ENCODE measurements at places on chromosomes 12 and 14.

- DNase-seq, result no peak
Observed at GRCh38 chr12:87820524-87821202, 208.5 kb downstream of the C12orf50 start.

- no peak for DNase-seq
Observed at GRCh38 chr12:119440803-119441360, 106.4 kb downstream of the CCDC60 start.

GRCh38 chr12:52261208-52261484, 13.3 kb upstream of the KRT86 start:
- no peak for DNase-seq

DNA sequence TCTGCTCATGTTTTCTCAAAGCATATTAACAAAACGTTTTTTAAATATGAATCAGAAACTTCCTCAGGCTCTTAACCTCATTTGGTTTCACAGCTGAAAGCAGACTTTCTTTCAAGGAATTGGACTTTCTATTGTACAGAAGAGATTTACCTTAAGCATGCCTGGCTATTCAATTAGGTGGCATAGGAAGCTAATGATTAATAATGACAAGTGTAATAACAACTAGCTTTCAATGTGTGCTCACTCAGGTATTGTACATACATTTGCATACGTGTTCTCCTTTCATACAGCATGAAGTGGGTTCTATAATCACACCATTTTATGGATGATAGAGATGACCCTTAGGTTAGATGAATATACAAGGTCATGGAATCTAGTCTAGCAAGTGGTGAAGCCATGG, 115.7 kb downstream of the ANO6 start:
- DNase-seq, result no peak

DNA sequence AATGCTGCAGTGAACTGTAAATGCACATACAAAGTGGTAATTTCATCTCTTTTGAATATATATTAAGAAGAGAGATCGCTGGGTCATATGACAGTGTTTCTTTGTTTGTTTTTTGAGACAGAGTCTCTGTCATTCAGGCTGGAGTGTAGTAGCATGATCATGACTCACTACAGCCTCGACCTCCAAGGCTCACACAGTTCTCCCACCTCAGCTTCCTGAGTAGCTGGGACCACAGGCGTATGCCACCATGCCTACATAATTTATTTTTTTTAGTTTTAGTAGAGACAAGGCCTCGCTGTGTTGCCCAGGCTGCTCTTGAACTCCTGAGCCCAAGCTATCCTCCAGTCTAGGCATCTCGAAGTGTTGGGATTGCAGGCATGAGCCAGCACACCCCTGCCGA, 62.4 kb upstream of the ACSS3 start:
- DNase-seq, result no peak

- DNase-seq, result no peak
Observed at GRCh38 chr12:120239776-120240494, 25.6 kb downstream of the PXN start.

GRCh38 chr12:102543494-102544485, 63.4 kb upstream of the IGF1 start:
- no peak for DNase-seq

GRCh38 chr14:68363466-68363842, 429.4 kb downstream of the ZFP36L1 start:
- DNase-seq, result no peak

DNA sequence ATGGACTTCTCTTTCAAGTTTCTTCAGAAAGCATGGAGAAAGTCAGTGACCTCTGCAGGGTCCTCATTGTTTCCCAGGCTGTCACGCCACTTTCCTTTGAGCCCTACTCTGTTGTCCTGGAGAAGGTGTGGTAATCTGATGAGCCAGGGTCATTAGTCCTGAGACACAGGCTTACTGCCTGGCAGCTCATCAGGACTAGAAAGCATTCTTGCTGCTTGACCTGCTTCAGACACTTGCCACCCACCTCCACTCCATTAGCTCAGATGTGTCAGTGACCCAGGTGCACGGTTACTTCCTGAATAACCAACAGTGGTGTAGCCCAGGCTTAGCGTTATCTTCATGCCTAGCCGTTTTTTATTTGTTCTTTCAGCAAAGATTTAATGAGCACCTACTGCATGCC, 93.9 kb downstream of the FGD4 start:
- DNase-seq, result no peak

GRCh38 chr12:90166671-90167070, 458.0 kb upstream of the ATP2B1 start:
- no peak for DNase-seq

DNA sequence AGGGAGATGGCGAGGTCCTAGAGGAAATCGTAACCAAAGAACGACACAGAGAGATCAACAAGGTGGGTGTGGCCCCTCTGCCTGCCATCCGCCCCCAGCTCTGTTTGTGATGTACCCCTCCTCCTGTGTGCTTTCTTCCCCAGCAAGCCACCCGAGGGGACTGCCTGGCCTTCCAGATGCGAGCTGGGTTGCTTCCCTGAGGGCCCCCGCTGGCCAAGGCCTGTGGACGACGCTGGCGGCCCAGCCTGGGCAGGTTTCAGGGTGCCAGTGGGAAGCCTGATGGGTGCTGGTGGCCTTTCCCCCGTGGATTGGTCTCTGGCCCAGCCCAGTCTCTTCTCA, 2.0 kb downstream of the ARL6IP4 start:
- no peak for DNase-seq

- no peak for DNase-seq
Observed at GRCh38 chr12:85157035-85157603, 121.0 kb downstream of the LRRIQ1 start.

GRCh38 chr14:40413136-40413535, 980.9 kb upstream of the FBXO33 start:
- DNase-seq, result no peak

DNA sequence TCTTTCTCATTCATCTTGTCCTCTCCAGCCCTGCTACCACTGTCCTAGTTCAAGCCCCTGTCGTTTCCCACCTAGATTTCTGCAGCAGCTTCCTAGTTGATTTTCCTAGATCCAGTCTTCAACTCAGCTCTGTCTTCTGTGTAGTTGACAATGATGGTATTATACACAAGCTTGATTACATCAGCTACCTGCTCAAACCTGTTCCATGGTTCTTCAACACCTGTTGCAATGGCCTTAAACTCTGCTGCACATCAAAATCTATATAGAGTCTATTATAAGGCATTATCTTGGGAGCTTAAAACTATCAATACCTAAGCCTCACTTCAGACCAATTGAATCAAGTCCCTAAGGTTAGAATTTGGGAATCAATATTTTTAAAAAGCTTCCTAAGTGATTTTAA, 71.7 kb upstream of the PELI2 start:
- no peak for DNase-seq

DNA sequence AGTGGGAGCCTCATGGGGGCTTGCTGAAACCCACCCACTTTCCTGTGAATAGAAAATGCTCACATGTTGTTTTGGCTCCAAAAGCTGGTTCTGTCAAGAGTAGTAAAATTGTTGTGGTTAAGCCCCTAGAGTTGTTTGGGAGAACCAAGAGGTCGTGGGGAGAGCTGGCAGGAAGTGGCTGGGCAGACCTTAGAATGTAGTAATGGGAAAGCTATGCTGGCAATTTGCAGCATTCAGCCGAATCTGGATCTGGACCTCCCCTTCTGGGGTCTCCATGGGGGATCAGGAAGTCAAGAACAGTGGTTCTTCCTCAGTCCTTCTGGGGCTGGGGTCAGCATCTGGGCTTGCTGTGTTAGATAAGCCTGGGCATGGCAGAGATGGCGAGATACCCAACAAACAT, 150.6 kb upstream of the TBX3 start:
- no peak for DNase-seq

GRCh38 chr14:58797010-58797429, 159.3 kb downstream of the DACT1 start:
- no peak for DNase-seq

DNA sequence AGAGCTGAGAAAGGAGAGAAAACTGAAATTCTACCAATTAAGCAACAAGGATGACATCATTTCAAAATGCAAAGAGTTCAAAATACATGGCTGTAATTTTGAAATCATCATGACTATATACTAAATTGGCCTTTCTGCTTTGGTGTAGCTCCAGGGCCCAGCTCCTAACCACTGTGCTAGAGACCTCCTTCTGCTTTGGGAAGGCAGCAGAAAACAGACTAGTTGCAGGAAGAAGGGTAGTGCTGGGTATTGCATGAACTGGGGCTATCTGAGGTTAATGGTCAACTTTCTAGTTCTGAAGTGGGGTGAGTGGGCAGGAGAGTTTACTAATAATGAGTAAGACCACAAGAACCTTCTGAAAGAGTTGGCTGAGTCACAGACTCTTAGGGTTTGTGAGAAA, 66.2 kb downstream of the PTGER2 start:
- no peak for DNase-seq

GRCh38 chr12:7114851-7115250, 5.8 kb upstream of the C1RL start:
- DNase-seq, result no peak

- DNase-seq, result no peak
Observed at GRCh38 chr14:33363682-33364081, 425.0 kb downstream of the NPAS3 start.

GRCh38 chr12:21751517-21751916, 23.0 kb downstream of the KCNJ8 start:
- no peak for DNase-seq

- no peak for DNase-seq
Observed at GRCh38 chr12:69987579-69988091, 162.6 kb downstream of the MYRFL start.

DNA sequence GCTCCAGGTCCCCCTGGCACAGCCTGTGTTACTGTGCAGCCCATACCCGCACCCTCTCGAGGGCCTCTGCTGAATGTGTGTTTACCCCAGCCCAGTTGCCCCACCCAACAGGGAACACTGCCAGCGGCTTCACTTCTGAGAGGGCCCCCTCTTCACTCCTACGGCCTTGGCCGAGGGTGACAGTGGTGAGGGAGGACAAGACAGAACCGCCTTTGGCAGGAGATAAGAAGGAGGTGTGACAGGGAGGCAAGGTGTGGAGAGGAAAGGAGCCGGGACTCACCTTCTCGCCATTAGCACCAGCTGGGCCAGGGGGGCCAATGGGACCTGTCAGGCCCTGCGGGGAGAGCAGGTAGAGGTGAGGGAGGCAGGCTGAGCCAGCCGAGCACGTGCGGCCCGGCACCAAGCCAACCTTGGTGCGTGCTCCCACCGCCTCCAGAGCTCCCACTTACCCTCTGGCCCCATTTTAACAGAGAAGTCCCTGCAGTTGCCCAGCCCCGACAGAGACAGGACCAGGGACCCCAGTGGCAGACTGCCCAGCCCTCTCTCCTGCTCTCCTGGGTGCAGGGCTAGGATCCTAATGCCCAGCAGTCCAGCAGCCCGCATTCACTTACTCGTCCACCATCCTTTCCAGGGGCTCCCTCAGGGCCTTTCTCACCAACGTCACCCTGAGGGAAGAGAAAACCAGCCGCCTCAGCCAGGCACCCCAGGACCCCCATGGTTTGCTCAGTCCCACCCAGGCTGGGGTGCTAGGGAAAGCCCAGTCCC, 18.3 kb downstream of the TMEM106C start:
- no peak for DNase-seq

DNA sequence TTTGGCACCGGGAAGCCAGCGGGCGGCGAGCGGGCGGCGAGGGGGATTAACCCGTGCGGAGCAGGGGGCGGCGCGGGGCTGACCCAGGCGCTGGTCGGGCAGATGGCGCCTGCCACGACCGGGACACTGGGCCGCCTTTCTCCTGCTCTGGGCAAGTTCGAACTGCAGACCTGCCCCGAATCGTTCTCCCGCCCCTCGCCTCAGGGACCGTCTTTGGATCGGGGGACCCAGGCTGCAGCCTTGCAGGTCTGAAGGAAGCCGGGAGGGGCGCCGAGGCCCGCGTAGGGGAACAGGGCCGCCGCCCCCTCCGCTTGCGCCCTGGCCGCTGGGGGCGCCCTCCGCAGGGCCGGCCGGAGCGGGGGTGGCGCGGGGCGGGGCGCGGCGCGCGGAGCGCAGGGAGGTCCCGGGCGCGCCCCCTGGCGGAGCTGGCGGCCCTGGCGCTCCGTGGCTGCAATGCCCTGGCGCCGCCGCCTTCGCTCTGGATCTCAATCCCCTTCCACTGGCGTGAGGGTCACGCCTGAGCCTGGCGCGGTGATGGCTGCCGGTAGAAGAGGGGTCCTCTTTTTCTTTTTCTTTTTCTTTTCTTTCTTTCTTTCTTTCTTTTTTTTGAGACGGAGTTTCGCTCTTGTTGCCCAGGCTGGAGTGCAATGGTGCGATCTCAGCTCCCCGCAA, 449 bp upstream of the LTBP2 start:
- DNase-seq, result no peak

DNA sequence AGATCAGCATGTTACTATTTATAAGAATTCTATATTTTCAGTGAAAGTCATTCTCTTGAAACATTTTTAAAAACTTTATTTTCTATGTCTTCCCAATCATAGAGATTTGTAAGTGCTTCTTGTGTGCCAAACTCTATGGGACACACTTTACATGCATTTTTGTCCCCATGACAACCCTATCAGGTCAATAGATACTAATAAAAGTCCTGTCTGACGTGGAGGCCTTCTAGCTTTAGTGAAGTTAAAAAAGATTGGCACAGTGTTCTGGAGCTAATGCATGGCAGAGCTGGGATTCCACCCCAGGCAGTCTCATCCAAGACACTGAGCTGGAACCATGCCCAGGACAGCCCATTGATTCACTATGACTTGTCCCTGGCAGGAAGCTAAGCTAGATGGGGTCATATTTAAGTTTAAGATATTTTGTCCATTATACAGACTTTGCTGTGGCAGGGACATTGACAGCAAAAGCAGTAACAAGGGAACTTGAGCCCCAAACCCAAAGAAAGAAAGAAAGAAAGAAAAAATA, 28.1 kb downstream of the TTC6 start:
- DNase-seq, result no peak

DNA sequence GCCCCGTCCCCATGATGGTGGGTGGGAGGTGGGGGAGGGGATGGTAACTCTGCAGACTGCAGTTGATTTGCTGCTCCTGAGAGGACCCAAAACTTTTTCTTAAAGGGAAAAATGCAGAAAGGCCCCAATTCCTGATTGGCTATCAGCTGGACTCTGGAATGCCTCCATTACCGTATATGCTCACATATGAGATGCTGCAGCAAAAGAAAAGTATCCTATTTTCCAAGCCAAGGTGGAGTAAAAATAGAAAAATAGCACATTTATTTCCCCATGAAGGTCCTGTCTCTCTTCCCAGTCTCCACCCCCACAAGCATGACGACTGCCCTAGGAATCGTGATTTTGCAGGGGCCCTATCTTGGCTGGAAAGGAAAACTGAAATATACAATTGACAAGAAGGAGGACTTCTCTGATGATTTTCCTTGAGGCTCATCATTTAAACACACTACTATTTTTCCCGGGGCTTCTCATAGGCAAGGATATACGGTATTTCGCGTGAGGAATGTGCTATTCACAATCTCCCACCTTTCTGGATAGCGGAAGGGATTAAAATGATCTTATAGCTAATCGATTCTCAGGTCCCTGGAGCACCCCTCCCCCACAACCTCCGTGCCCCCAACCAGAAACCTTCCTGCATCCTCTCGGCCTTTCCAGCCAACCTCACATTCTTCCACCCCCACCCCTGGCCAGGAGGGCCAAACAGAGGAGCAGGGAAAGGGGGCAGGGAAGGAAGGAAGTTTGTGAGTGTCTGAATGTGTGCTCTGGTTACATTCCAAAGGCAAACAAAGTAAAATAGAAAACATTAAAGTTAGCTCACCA, 138.9 kb upstream of the CCND2 start:
- DNase-seq, result no peak

All from D721Med (cell line).